ENCODE measurements at places on chromosomes 7 and 10.

- DNase-seq: no peak
These were observed at the start of gene PDK4 for GRCh38 chr7:95596198-95597063. PDK4 (minus strand) TSS chr7:95596516; CDS start chr7:95596293, 223 bp downstream.

GRCh38 chr7:52146871-52147634, 830.4 kb upstream of the COBL start:
- DNase-seq: no peak

DNA sequence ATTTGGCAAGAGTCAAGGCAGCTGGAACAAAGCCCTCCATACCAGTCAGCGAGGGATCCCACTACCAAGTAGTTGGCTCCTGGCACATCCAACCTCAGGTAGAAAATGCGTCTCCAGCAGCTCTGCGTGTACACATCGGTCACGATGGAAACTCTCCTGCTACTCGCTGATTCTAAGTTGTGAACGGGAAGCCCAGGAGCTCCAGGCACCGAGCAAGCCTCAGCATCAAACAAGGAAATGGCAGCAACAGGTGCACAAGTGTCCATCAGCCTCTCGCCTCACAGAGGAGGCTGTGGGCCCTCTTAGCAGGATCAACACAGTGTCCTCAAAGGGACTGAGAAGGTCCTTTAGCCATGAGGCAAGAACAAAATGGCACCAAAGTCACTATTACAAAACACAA, 127.0 kb downstream of the TCERG1L start:
- DNase-seq: no peak

GRCh38 chr7:102085218-102085772, 201.4 kb upstream of the SH2B2 start:
- no peak for DNase-seq

GRCh38 chr7:33410266-33410665, 280.9 kb downstream of the BBS9 start:
- DNase-seq: no peak

All from activated T-cell treated with anti-CD3 and anti-CD28 coated beads for 4 hours (primary cell).